ENCODE measurements at places on chromosomes 1 and 21.
A peak's percentile ranks its signal among the peaks of the same experiment; 100 is the strongest.

DNA sequence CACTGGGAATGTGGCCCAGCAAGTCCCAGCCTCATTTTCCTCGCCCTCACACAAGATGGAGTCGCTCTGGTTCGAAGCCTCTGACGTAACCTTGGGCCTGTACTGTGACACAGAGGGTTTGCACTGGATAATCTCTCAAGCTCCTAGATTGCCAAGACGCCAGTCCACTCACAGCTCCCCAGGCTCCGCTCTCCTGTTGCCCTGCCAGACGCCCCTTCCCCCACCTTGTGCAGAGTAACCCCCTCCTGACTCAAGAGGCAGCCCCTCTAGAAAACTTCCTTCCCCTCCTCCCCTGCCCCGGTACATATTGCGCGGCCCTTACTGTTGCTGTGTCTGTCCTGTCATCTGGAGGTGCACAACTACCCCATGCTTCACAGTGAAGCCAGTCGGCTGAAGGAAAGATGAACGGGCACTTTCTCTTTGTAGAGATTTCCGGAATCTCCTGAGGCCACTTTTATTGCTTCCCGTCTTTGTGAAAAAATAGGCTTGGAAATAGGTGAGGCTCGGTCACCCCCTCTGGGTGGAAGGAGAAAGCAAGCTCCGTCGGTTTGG, 981 bp upstream of the KIAA1614 start:
- no peak for DNase-seq

DNA sequence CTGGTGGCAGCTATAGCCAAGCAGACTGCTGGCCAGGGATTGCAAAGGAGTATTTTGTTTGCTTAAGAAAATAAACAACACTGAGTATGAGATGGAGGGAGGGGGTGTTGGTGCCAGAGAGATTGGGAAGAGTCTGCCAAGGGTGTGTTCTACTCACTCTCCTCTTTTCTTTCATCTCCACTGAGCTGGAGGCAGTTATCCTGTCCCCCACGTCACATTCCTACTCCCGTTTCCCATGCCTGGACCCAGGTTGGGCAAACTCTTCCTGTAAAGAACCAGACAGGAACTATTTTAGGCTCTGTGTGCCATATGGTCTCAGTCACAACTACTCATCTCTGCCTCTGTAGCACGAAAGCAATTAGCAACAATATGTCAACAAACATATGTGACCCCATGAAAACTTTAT, 1.4 kb upstream of the IL24 start:
- DNase-seq, result peak; percentile 86

DNA sequence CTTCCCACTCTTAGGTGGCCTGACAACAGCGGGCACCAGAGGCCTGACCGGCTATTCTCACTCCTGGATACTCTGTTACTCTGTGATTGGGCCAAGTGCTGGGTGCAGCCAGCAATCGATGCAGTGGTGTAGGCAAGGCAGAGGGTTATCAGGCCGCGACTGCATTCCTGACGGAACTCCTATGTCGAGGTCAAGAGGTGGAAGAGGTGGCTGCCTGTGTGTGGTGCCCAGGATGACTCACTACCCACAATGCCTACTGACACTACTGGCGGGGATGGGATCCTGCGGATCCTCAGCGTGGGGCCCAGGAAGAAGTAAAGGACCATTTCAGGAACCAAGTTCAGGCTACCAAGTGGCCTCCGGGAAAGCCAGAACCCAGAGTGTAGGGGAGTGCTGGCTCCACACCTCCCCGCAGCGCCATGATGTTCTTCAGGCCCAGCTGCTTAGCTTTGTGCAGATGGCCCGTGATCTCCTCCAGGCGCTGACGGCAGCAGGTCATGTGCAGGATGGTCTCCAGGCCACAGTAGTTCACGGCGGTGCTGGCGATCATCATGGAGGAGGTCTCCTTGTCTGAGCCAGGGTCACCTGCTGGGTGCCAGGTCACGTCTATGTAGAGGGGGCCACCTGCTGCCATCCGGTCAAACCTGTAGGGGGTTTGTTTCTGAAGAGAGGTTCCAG, 4.9 kb downstream of the MTHFR start:
- no peak for DNase-seq

DNA sequence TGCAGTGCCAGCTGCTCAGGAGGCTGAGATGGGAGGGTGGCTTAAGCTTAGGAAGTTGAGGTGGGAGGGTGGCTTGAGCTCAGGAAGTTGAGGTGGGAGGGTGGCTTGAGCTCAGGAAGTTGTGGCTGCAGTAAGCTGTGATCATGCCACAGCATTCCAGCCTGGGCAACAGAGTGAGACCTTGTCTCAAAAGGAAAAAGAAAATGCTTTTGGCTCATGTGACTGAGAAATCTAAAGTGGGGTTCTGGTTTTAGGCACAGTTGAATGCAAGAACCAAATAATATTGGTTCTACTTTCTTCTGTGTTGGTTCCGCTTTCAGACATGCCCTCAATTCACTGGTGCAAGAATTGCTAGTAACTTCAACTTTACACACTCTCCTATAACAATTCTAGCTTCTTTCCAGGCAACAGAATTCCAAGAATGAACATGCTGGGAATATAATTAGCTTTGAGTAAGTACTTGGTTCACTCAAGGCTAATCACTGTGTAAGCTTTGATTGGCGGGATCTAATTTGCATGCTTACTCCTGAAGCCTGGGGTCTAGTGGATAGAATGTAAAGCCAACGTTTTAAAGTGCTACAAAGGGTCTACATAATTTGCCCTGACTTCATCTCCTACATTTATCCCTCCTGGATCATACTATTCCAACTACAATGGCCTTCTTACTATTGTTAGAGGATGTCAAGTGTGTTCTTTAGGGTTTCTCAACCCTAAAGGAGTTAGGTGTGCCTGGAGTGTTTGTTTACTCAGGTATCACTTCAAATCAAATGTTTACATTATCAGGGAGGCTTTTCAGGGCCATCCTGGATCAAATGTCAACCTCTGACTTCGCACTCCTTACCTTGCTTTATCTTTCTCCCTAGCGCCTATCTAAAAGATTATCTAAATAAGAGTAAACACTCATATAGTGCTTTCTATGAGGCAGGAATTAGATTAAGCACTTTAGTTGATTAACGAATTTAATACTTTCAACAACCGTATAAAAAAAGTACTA, 115.1 kb downstream of the SLC16A1 start:
- DNase-seq, result no peak

GRCh38 chr1:20361805-20362381, 71.2 kb downstream of the VWA5B1 start:
- no peak for DNase-seq

- no peak for DNase-seq
These were observed 74.4 kb upstream of the ZNF648 start for GRCh38 chr1:182135946-182136345.

- DNase-seq, result no peak
These were observed 142.2 kb upstream of the NBPF11 start for GRCh38 chr1:148294116-148294807.

GRCh38 chr1:53431805-53432565, 27.2 kb upstream of the DMRTB1 start:
- DNase-seq, result no peak

DNA sequence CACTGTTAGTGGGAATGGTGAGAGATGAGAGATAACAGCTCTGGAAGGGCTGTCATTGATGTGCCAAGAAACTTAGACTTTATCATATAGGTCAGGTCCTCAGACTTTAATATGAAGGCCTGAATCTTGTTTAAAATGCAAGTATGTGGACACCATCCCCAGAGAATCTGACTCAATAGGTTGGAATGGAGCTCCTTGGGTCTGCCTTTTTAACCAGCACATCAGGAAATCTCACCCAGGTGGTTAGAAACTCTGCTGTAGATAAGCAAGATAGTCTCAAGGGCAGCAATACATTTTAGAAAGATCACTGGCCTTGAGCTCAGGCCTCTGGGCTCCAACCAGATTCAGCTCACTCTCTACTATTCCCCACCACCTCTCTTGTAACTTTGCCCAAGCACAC, 180.4 kb downstream of the SLC44A5 start:
- DNase-seq, result no peak

GRCh38 chr1:101167891-101168290, 68.9 kb upstream of the S1PR1 start:
- no peak for DNase-seq

DNA sequence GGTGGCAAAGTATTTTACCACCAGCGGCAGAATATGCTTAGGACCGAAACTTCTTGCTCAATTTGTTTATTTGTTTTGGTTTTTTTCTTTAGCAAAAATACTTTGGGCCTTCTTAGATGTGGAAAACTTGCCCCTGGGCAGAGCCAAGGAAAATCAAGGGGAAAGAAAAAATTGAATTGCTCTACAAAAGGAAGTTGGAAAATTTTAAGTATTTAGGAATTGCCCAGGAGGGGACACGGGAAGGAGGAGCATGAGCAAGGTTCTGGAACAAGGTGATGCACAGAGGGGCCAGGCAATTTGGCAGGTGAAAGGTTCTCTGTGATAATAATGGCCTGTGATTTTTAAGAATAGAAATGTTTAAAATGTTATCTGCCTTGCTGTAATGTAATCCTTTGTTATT, 28.6 kb downstream of the SGIP1 start:
- no peak for DNase-seq
